ENCODE measurements at places on chromosomes 13 and 19.

DNA sequence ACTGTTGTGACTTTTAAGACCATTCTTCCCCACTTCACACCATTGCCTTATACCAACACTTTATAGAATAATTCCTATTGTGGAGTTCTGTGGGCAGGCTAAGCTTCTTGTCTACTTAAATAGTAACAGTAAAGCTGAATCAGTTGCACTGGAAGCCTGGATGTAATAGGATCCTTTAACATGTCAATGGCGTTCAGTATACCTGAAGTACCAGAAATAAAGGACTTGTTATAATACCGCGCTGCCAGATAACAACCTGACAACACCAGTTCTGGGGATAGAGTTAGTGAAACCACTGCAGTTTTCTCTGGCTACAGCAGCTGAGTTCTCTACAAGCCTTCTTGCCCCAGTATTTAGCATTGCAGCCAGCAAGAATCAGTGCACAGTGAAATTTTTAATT lies 52.0 kb upstream of the TNFRSF19 start:
- no peak overlapping the region for H3K27ac ChIP-seq
- no peak for DNase-seq
- no peak overlapping the region for H3K4me3 ChIP-seq
- H3K27me3 ChIP-seq: peaks cover 33% of the 10 kb centered on the region
- no peaks in the 10 kb centered on the region for H3K4me1 ChIP-seq

DNA sequence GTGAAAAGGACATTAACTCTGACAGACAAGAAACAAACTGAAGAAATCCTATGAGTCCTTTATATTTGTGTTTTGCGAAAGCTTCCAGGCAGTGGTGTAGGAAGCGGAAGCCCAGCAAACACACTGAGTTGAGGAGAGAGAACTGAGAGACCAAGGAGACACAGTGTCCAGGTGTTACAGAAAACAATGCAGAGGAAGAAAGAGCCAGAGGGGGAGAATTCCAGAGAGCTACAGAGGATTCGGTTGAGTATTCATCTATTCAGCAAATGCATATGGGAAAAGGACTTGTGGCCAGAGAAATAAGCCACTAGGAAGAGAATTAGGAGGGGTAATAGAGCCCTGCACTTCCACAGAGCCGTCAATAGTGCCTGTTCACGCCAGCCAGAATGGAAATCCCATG lies 183.5 kb downstream of the LIG4 start:
- no peaks in the 10 kb centered on the region for H3K4me1 ChIP-seq
- H3K4me3 ChIP-seq: no peak overlapping the region
- H3K27ac ChIP-seq: no peak overlapping the region
- no peaks in the 10 kb centered on the region for H3K27me3 ChIP-seq

DNA sequence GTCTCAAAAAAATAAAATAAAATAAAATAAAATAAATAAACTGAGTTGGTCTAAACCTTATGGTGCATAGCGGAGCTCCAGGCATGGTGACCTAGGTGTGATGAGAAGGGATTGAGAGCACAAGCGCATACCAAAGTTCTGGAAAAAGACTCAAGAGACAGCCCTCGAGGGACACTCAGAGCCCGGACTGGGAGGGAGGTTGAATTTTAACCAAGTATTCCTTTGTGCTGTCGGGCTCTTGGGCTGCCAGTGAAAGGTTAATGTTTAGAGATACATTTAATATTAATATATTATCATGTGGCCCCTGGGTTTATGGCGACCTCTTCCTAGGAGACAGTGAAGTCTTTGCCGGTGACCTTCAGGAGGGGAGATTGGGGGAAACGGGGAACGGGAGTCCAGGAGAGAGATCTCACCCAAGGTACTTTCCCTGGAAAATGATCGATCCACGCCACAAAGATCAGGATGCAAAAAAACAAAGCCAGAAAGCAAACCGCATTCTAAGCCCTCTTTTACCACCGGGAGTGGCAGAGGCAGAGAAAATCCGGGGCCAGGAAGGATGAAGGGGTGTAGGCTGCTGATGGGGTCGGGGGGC lies 1.6 kb downstream of the FUT6 start:
- H3K27me3 ChIP-seq: peaks cover 3% of the 10 kb centered on the region
- H3K4me1 ChIP-seq: peaks cover 15% of the 10 kb centered on the region
- no peak for DNase-seq
- H3K36me3 ChIP-seq: no peaks in the 10 kb centered on the region
- no peak overlapping the region for H3K4me3 ChIP-seq
- no peak overlapping the region for H3K27ac ChIP-seq

DNA sequence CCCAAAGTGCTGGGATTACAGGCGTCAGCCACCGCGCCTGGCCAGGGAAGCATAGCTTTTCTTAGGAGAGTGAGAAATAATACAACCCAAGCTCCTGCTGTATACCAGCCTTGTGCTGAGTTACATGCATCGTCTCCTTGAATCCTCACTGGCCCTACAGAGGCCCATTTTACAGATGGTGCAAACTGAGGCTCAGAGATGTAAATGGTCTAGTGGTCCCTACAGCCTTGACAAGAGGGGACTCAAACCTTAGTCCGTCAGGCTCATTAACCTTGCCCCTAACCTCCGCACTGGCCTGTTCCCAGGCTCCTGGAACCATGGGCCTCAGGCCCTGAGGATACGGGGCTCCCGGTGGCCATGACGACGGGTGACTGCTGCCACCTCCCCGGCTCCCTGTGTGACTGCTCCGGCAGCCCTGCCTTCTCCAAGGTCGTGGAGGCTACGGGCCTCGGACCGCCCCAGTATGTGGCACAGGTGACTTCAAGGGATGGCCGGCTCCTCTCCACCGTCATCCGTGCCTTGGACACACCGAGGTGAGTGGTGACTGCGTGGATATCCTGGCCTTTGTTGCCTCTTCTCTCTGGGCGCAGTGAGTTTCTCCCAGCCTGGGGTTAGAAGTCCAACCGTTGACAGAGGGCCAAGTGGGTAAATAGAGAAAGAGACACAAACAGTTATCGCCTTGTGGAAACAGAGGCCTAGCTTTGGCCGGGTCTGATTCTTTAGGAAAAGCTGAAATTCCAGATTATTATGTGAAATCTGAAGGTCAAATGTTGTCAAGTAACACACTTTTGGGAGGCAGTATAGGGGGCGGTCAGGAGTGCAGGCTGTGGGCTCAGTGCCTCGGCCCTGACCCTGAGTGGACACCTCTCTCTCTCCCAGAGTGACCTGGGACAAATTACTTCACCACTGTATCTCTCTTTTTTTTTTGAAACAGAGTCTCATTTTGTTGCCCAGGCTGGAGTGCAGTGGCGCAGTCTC lies 8.7 kb downstream of the MARCHF2 start:
- H3K27ac ChIP-seq: no peak overlapping the region
- no peak overlapping the region for H3K4me3 ChIP-seq
- no peaks in the 10 kb centered on the region for H3K36me3 ChIP-seq
- DNase-seq: no peak

- H3K4me1 ChIP-seq: peaks cover 9% of the 10 kb centered on the region
- H3K27ac ChIP-seq: no peak overlapping the region
- H3K27me3 ChIP-seq: no peaks in the 10 kb centered on the region
- H3K36me3 ChIP-seq: peaks cover 28% of the 10 kb centered on the region
- H3K4me3 ChIP-seq: no peak overlapping the region
- DNase-seq: no peak
These were observed 1.5 kb downstream of the CCER2 start for GRCh38 chr19:38910488-38910887.

DNA sequence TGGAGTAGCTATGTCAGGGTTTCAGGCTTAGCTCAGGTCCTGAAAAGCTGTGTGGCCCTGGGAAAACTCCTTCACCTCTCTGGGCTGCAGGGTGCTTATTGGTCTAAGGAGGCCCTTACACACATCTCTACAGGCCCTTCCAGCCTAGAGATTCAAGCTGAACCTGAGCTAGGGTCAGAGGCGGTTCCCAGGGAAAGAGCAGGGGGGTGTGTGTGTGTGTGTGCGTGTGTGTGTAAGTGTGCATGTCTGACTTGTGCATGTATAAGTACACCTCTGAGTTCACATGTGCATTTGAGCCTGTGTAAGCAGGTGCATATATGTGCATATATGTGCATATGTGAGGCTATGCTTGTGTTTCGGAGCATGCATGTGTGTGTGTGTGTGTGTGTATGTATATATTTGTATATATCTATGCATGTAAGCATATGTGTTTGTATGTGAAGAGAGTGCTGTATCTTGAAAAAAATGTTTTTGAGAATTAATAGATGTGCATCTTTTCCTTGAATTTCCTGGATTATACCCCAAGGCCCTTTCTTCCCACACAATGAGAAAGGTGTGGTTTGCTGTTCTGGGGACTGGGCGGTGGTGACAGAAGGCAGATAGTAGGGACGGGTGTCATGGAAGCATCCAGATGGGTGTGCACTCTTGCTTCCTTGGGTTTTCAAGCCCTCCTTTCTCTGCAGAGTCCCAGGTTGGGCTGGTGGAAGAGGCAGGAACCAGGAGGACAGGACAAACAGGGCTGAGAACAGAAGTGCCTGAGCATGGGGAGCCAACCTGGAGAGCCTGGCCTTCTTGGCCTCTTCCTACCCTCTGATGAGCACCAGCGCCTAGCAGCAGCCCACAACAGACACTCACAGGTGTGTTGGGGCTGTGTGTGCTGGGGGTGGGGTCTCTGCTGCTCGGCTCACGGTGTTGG lies 150.3 kb upstream of the TSHZ3 start:
- no peak for DNase-seq
- H3K4me3 ChIP-seq: no peak overlapping the region
- H3K4me1 ChIP-seq: no peaks in the 10 kb centered on the region
- H3K27ac ChIP-seq: no peak overlapping the region
- H3K27me3 ChIP-seq: no peaks in the 10 kb centered on the region
- H3K36me3 ChIP-seq: no peaks in the 10 kb centered on the region

- H3K27ac ChIP-seq: no peak overlapping the region
- H3K4me3 ChIP-seq: no peak overlapping the region
- no peak for DNase-seq
- peaks cover 22% of the 10 kb centered on the region for H3K4me1 ChIP-seq
- H3K36me3 ChIP-seq: peaks cover 19% of the 10 kb centered on the region
These were observed 8.0 kb downstream of the PDS5B start for GRCh38 chr13:32594157-32594738.

DNA sequence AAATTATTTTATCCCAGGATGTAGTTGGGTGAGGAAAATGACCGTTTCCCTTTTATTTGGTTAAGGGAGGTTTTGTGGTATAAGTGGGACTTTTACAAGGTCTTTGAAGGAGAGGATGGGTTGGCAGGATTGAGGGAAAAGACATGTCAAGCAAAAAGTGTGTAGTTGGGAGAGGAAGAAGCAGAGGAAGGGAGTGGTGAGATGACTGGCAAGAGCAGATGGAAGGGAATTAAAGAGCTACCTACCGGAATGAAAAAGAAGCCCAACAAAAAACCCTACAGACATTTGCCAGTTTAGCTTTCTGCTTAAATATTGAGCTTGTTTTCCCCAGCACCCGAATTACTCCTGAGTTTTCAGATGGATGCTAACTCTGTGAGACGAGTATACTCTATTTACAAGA lies 19.6 kb downstream of the FRY start:
- no peak overlapping the region for H3K27ac ChIP-seq
- peaks cover 6% of the 10 kb centered on the region for H3K27me3 ChIP-seq
- H3K4me3 ChIP-seq: no peak overlapping the region
- no peak for DNase-seq
- H3K36me3 ChIP-seq: no peaks in the 10 kb centered on the region
- peaks cover 5% of the 10 kb centered on the region for H3K4me1 ChIP-seq

DNA sequence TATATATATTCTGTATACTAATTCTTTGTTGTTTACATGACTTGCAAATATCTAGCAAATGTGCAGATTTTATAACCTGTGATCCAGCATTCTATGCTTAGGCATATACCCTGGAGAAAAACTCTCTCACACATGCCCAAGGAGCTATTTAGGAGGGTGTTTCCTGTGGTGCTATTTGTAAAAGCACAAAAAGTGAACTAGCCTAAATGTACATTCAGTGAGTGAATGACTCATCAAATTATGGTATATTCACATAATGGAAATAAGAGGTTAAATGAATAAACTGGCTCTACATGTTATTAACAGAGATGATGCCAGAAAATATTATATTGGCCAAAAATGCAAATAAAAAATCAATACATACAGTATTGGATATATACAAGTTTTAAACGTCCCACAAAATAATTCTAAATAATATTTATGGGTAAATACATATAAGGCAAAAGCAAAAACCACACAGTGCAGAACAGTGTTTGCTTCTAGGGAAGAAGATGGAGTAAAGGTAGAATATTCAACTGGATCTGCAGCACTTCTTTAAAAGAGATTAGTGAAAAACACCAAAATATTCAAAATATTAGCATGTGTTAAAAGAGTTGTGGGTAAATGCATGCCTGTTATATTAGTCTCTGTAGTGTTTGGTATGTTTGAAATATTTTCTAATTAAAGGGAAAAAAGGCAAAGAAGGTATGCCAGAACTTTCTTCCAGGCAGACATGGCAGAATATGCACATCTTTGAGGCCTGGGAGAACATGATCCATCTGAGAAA lies 344.7 kb downstream of the KLF5 start:
- H3K27me3 ChIP-seq: no peaks in the 10 kb centered on the region
- no peak for DNase-seq
- no peaks in the 10 kb centered on the region for H3K4me1 ChIP-seq
- H3K4me3 ChIP-seq: no peak overlapping the region

DNA sequence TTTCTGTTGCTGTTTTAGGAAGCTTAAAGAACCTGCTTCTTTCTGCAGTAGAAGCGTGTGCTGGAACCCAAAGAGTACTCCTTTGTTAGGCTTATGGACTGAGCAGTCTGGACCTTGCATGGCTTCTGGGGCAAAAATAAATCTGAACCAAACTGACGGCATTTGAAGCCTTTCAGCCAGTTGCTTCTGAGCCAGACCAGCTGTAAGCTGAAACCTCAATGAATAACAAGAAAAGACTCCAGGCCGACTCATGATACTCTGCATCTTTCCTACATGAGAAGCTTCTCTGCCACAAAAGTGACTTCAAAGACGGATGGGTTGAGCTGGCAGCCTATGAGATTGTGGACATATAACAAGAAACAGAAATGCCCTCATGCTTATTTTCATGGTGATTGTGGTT lies 103.1 kb downstream of the TNFRSF19 start:
- DNase-seq: no peak
- peaks cover 7% of the 10 kb centered on the region for H3K4me1 ChIP-seq
- H3K27me3 ChIP-seq: peaks cover 31% of the 10 kb centered on the region
- no peak overlapping the region for H3K4me3 ChIP-seq
- H3K27ac ChIP-seq: no peak overlapping the region

All from activated CD8-positive, alpha-beta memory T cell treated with anti-CD3 and anti-CD28 coated beads, Interleukin-2, amount 10 ng/mL, durations not matched to agents 7 days and 5 days (primary cell).